AG10803 (cell line): ENCODE measurements at places on chromosomes 12 and 14.

- DNase-seq = peak; percentile 70
Measured at GRCh38 chr12:100128512-100128908, 14.2 kb downstream of the BLTP3B start.

DNA sequence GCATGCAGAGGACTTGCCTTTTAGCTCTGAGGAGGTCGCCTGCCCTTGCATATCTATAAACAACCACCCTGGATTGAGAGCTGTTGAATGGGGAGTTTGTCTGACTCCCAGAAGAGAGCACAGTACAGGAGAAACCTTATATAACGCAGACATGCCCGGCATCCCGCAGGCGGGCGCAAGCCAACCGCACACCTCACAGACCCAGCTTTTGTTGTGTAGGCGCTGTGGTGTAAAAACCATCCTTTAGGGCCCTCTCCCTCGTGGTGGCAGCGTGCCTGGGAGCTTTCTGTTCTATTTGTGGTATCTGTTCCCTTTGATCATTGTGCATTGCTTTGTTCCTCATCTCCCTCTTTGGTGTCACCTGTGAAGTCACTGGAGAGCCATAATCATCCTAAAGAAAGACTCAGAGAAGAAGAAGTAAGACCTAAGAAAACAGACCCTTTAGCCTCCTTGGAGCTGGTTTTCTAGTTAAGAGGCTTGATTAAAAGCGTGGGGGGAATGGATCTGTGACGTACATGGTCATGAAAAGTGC lies 77.7 kb downstream of the ETV6 start:
- DNase-seq = no peak

DNA sequence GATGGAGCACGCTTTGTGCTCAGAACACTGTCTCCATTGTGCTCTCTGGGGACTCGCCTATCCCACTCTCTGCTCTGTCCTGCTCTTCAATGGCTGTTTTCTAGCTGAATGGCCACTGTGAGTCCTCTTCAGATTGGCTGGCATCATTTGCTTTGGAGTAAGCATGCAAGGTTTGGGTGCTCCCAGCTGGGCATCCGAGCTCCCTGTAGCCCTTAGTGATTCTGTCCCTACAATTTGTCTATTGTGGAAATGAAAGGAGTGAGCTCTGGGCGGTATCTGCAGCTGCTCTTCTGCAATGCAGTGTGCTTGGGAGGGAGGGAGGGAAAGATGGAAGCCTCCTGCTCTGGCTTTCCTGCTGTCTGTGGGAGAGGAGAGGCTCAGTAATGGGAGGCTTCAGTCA lies 84.8 kb downstream of the SMOC1 start:
- DNase-seq = no peak

DNA sequence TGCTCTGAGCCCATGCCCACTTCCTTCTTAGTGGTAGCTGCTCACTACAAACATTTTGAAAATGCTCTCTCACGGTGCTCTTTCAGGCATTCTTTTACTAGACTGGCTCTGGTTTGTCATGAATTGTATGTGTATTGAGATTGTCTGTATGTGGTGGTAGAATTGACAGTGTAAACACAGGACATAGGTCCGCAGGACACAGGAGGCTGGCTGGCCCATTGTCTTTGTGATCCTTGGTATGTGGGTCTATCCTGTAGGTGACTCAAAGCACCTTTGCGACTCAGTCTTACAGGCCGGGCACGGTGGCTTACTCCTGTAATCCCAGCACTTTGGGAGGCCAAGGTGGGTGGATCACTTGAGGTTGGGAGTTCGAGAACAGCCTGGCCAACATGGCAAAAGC lies 250.9 kb downstream of the C12orf75 start:
- no peak for DNase-seq

GRCh38 chr14:24353559-24354481 lies 14.0 kb upstream of the RIPK3 start:
- peak; percentile 69 for DNase-seq

- no peak for DNase-seq
Measured at GRCh38 chr14:78073028-78073427, 97.1 kb upstream of the NRXN3 start.

GRCh38 chr12:51009056-51009440 lies 17.1 kb downstream of the SLC11A2 start:
- no peak for DNase-seq

DNA sequence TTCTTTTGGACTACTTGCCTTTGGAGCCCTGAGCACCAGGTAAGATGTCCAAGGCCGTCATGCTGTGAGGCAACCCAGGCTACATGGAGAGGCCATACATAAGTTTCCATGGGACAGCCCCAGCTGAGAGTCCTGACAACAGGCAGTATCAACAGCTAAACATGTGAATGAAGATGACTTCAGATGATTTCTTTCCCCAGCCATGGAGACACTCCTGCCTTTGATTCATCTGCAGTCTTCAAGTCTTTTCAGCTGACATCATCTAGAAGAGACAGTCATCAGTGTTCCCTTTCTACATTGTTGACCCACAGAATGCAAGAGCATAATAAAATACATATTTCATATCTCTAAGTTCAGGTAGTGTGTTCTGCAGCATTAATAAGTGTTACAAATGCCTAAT lies 398.7 kb downstream of the BTG1 start:
- no peak for DNase-seq

DNA sequence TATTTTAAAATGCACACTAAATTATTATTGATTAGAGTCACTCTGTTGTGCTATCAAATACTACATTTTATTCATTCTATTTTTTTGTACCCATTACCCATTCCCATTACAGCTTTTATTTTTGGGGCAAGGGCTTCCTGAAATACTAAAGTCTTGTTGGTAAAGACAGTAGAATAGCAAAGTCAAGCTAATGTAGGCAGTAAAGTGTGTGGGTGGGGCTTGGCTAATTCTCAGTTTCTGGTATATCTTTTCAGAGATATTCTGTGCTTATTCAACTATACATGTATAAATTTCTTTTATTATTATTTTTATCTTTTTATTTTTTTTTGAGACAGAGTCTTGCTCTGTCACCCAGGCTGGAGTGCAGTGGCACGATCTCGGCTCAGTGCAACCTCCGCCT lies 22.3 kb upstream of the PHC1 start:
- DNase-seq = no peak

- DNase-seq = no peak
Measured at GRCh38 chr12:94793191-94793595, 142.8 kb upstream of the TMCC3 start.

GRCh38 chr12:2172491-2173214 lies 119.9 kb downstream of the CACNA1C start:
- no peak for DNase-seq

DNA sequence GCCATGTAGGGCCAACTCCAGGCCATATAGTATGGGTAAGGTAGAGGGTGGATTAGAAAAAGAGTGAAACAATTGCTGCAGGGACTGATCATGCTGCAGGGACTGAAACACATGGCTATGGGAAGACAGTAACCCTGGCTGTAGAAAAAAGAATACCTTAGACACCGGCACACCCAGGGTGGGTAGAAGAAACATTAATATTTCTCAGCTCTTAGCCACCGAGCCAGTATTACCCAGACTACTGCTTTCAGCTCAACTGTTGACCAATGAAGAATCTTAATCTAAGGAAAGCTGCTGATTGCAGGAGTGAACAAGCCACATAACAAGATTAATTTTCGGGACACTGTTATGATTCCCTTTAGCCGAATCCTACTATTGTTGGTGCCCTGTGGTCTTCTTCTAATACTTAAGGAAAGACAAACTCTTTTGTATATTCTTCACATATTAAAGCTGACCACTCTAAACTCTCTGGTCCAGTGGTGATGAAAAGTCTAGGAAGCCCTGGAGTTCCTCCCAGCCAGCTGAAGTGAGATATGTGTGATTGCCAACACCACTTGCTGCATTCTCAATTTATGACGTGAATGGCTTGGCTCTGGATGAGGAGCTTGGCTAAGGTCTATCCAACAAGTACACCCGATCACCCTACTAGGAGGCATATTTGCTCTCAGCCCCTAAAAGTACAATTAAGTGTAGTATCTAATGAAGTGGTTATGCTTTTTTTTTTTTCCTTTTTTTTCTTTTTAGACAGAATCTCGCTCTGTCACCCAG lies 69.2 kb downstream of the NOVA1 start:
- DNase-seq = peak; percentile 59

GRCh38 chr14:44962334-44963043 lies 499 bp downstream of the TOGARAM1 start:
- DNase-seq = peak; percentile 49
